Stimulated activated CD4-positive, alpha-beta T cell treated with anti-CD3 and anti-CD28 coated beads, Interleukin-15, amount 100 ng/mL, for 1 hour (primary cell): ENCODE measurements at places on chromosomes 1 and 21.

GRCh38 chr1:180156201-180156600 lies 1.5 kb downstream of the QSOX1 start:
- DNase-seq = no peak

DNA sequence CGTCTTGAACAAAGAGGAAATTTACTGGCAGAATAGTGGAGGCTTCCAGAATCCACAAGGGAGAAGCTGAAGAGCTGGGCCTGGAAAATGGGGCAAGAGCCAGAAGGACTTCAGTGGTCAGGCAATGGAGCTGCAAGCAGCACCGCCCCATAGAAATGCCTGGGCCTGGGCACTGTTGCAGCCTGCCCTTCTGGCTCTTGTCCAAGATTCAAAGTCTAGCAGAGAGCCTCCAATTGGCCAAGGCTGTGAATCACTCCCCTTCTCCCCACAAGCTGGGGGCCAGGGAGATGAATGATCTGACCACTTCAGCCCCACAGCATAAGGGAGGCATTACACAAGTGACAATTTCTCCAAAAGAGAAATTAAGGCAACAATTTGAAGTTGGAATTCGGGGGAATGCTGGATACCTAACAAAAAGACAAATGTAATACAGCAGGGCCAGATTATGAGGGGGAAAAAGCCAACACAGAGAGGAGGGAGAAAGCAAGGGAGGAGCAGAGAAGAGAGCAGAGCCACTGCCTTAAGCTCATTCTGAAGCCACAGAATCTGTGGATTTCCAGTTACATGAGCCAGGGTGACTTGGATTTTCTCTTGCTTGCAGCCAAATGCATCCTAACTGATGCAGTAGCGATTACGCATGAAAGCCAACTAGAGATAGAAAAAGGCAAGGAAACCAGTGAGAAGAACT lies 80.3 kb downstream of the LRIG2 start:
- no peak for DNase-seq

DNA sequence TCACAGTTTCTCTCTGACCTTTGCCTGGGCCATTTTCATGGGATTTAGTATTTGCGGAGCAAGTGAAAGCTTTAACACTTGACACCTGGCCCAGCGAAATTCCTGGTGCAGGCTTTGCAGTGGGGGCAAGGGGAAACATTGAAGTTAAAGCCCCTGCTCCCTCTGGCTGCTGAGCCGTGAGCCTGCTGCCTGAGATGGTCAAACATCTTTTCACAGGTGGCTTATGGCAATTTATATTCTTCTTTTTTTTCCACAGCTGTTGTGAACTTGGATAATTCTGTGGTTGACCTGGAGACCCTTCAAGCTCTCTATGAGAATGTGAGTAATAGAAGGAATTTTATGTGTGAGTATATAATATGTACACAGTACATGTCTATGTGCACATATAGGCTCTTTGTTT lies 202.9 kb downstream of the FMN2 start:
- DNase-seq = no peak

DNA sequence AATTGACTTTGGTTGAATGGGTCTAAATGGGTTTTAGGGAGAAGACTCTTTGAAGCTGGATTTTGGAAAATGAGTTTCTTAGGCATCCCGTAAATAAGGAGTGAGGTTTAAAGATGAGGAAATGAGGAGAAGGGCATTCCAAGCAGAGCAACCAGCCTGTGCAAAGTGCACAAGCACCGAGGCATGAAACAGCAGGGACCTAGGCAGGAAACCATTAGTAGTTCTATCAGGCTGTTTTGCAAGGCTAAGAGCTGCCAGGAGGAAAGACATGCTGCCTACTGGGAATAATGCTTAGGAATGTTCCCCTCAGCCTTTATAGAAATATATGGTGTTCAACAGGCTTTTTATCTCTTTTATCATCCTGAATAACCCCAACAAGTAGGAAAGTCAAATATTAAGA lies 153.1 kb upstream of the FGGY start:
- DNase-seq = no peak

- no peak for DNase-seq
Observed at GRCh38 chr1:89143484-89143883, 17.6 kb upstream of the GBP2 start.

DNA sequence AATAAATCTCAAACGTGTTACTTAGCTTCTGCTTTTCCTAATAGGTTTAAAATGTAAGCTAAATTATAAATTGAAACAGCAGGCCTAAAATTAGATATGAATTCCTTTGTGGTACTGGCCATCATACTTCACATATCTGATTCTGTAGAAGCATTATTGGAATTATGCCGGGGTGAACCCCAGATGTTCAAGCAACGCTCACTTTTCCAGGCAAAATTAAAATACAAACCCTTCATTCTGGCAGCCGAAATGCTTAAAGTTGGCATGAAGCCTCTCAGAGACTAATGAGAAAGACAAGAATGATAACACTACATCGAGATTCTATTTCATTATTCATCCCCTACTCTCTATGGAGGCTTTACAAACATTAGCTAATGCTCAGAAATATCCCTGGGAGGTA lies 1352.7 kb upstream of the ADGRL2 start:
- no peak for DNase-seq

GRCh38 chr21:46633566-46633965 lies 1.9 kb upstream of the PRMT2 start:
- no peak for DNase-seq

GRCh38 chr1:58660105-58660504 lies 39.8 kb downstream of the MYSM1 start:
- no peak for DNase-seq

DNA sequence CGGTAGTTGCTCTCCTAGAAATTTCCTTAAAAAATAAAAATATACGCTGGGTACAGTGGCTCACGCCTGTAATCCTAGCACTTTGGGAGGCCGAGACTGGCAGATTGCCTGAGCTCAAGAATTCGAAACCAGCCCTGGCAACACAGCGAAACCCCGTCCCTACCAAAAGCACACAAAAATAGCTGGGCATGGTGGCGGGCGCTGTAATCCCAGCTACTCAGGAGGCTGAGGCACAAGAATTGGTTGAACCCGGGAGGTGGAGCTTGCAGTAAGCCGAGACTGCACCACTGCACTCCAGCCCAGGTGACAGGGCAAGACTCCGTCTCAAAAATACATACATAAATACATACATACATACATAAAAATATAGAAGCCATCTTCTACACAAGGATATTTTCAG lies 262.8 kb downstream of the AKT3 start:
- no peak for DNase-seq

DNA sequence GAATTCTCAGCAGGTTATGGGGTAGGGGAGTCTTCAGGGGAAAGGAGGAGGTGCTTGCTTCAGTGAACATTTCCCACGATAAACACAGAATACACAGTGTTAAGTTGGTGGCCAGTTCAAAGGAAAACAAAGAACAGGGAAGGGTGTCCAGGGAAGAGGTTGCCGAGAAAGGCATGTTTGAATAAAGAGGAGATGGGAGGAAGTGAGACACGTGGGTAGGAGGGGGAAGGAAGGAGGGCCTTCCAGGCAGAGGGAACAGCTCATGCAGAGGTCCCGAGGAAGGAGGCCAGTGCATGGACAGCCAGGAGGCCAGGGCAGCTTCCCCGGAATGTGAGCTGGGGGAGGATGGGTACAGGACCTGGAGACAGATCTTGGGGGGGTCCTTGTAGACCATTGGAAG lies 130.3 kb upstream of the TMEM51 start:
- no peak for DNase-seq

DNA sequence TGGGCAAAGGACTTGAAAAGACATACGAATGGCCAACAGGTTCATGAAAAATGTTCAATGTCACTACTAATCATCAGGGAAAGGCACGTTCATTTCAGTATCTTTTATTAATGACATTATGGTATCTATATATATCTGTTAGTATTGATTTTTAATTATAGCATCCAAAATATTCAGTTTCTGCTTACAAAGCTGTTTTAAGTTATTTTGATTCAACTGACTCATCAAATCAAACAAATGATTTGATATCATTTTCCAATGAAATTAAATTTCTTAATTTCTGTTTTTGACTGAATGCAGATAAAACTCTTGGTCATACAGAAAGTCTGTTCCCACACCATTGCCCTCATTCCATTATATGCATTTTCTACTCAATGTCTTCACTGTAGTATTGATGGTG lies 315.9 kb downstream of the PDE4B start:
- DNase-seq = no peak

DNA sequence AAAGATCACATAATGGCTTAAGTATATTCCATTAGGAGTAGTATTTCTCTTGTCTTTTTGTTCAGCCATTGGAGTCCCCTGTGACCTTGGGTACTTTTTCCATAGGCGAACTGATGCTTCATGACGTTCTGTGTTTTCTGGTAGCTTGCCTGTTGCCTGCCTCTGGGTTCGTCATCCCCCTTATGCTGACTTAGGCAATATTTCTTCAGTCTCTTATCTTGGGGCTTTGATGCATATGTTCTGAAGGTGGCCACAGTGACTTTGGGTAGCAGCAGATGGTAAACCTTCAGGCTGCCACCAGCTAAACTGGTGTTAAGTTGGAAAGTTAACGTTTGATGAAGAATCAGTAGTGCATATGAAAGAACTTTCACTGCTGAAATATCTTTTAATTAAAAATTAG lies 170.2 kb downstream of the RPS6KC1 start:
- no peak for DNase-seq

DNA sequence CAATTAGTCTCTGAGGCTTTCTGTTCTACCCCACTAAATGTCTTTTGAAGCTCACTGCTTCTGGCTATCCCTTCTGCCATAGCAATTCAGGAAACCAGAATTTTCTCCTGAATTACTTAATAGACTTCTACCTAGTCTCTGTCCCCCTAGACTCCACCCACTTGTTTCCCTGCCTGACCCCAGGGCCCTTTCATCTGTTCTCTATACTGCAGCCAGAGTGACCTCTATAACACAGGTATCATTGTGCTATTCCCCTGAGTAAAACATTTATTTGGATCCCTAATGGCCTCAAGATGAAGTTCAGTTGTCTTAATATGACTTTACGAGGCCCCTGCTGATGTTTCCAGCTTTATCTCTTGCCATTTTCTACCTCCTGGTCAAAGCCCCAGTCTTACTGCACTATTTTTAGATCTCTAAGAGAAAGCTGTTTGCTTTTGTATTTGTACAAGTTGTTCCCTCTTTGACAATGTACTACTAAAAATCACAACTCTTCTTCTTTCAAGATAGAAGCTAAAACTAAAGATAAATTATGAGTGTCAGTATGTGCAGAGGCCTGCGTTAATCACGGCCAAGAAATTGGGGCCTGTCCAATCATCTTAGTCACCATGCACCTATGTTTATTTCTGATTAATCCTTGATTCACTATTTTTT lies 54.5 kb downstream of the ATP1B1 start:
- DNase-seq = no peak

DNA sequence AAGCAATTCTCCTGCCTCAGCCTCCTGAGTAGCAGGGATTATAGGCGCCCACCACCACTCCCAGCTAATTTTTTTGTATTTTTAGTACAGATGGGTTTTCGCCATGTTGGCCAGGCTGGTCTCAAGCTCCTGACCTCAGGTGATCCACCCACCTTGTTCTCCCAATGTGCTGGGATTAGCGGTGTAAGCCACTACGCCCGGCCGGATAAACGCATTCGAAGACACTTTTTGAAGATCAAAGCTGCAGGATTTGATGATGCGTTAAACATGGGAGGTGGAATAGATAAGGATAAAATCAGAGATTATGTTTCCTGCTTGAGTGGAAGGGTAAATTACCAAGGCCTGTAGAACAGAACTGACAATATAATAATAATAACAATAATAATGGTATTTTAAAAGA lies 389.4 kb upstream of the POU3F1 start:
- no peak for DNase-seq

DNA sequence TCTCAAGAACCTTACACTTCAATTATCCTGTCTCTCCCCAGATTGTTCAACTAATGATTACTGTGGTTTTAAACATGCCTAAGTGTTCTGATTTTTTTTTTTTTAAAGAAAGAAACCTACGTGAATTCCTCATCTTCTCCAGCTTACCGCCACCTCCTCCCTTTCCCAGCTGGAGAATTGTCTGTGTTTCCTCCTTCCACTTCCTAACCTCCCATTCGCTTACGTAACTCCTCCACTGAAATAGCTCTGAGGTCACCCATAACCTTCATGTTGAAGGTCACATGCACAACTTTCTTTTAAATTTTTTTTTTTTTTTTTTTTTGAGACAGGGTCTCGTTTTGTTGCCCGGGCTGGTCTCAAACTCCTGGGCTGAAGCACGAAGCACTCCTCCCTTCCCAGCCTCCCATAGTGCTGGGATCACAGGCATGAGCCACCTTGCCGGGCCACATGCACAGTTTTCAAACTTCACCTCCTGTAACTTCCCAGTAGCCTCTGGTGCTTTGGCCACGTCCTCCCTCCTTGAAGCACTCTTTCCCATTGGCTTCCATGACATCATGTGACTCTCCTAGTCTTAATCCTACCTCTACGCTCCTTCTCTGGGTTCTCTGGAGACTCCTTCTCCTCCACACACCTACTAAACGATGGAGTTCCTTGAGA lies 9.8 kb upstream of the CAPZB start:
- no peak for DNase-seq

- DNase-seq = no peak
Observed at GRCh38 chr1:171372418-171373084, 58.6 kb downstream of the FMO4 start.
